GM12864 (cell line): ENCODE measurements at places on chromosomes 6 and 20.
A peak's percentile ranks its signal among the peaks of the same experiment; 100 is the strongest.

GRCh38 chr6:103198386-103198785, 1661.3 kb downstream of the HACE1 start:
- no peak for DNase-seq

- no peak for DNase-seq
These were observed 53.6 kb upstream of the BHLHE23 start for GRCh38 chr20:63060057-63060991.

DNA sequence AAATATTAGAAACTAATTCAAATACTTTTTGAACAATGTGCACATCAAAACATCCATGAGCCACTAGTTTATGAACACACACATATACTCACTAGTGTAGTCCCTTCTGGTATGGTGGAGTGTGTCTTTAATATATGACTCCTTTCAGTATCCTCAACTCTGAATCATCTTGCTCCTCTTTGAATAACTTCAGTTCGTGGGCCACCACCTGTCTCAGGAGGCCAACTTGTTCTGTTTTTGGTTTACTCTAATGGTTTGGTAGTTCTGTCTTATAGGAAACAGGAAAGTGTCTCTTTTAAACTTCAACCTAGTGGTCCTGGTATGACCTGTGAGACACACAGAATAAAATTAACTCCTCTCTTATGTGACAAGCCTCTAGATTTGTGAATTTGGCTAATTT, 55.6 kb downstream of the ZNF292 start:
- peak; percentile 49 for DNase-seq

GRCh38 chr6:12865671-12866181, 149.2 kb downstream of the PHACTR1 start:
- DNase-seq: no peak

DNA sequence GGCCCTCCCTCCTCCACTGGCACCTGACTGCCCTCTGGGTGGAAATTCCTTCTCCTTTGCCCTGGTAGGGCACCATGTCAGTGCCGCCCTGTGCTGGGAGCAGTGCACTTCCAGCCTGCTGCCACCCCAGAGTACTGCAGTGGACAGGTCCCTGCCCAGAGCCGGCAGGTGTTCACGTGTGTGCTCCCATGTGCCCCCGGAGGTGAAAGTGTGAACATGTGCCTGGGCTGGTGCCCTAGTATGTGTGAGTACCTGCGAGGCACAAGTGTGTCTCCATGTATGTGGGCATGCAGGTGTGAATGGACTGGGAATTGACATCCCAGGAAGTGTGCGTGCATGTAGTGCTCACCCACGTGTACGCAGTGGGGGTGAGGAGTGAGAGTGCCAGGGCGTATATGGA, 29.4 kb downstream of the SDCBP2 start:
- no peak for DNase-seq

- DNase-seq: no peak
These were observed at the start of gene CHRNA4 for GRCh38 chr20:63360850-63361518. Gene CHRNA4, minus strand, starts transcription at chr20:63361349. Its CDS starts 184 bp downstream, at chr20:63361165.

- no peak for DNase-seq
These were observed 23.4 kb downstream of the CEP162 start for GRCh38 chr6:84204011-84204410.

DNA sequence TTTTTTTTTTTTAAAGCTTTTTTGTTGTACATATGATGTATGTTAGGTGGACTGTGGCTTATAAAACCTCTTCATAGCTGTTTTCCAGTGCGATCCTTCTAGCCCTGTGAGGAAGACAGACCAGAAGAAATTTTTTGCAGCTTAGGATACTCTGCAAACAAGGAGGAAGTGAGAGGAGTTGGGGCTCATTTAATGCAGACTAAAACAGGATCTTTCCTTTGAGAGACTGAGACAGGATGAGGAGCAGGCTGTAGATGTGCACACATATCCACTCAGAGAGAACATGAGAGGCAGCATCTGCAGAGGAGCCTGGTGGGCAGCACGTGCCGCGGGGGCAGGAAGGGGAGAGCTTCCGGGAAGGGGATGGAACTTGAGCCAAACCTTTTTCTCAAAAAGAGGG, 45.7 kb downstream of the PPARD start:
- DNase-seq: no peak

DNA sequence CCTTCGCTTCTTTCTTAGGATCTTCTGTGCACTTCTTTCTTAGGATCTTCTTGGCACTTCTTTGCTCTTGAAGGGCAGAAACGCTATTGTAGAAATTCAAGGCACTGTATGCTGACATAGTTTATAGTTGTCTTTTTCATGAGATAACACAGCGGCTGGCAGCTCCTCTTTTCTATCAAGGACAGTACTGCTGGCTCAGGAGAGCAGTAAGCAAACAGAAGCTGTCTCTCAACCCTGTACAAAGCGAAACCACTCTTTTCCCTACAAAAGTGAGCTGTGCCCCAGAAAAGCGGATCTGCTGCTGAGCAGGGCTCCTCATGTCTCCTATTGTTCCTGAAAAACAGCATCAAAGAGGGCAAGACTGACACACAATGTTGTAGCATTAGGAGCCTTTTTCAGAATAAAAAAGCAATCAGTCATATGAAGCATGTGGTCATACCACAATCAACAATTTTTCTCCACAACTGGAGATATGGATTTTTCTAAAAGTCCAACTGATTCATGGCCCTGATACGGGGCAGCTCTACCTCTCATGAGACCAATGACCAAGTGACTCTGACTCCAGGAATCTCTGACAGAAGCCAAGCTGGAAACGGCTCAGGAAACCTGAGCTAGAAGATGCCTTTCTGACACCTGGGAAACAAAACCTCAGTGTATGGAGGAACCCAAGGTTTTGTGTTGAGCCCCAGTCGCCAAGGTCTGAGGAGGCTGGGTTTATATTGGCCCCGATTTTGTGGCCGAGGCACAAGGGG, 255.9 kb downstream of the ESR1 start:
- DNase-seq: no peak

GRCh38 chr20:35387334-35387733, 24.4 kb downstream of the UQCC1 start:
- DNase-seq: no peak

GRCh38 chr6:32816746-32817204, at the start of gene HLA-DOB:
Gene HLA-DOB, minus strand, starts transcription at chr6:32817002. Its CDS starts 51 bp downstream, at chr6:32816951.
- peak; percentile 57 for DNase-seq

DNA sequence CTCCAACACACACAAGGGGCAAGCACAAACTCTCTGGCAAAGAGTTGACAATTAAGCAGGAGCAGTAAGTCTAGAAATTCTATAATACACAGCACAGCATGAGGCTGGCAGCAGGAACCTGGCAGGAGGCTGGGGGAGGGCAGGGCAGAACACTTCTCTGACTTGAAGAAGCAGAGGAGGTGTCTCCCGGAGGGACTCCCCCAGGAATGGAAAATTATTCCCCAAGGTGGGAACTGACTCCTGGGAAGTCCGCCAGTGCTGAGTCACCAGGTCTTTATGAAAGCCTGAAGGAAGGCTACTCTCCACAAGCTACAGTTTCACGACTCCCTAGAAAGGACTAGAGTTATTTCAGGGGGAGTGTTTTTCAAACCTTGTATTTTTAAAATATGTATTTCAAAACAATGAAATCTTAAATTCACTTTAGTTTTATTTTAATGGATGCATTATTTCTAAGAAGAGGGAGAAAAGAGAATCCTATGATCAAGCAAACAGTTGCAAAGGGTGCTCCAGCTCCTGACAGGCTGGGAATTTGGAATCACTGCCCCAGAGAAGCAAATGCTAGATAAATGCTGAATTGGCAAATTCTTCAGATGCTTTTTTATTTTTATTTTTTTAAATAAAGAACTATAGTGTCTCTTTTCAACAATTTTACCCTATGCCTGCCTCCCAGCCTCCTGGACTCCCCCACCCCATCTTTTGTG, 192.8 kb downstream of the LY86 start:
- no peak for DNase-seq

- no peak for DNase-seq
These were observed 197.5 kb downstream of the BCKDHB start for GRCh38 chr6:80304014-80304413.

GRCh38 chr20:17860301-17861197, 108.0 kb downstream of the SNX5 start:
- no peak for DNase-seq

GRCh38 chr6:147382945-147383554, 125.4 kb upstream of the SAMD5 start:
- DNase-seq: no peak

DNA sequence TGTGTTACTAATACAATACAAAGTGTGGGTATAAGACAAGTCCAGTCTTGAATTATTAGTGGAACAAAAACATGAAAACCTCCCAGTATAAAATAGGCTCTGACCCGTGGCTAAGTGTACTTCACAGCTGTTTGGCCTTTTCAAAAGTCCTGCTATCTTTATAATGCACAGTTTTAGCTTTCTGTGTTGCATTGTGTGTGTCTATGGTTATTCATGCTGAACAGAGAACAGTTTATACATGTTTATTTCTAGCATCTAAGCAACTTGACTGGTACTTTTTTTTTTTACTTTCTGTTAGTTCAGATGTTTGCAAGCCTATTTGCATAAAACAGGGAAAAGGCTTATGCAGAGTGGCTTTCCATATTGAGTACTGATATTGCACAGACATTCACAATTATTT, 119.2 kb upstream of the CCN2 start:
- no peak for DNase-seq

- DNase-seq: no peak
These were observed 39.6 kb downstream of the HLA-F start for GRCh38 chr6:29762781-29763214.

DNA sequence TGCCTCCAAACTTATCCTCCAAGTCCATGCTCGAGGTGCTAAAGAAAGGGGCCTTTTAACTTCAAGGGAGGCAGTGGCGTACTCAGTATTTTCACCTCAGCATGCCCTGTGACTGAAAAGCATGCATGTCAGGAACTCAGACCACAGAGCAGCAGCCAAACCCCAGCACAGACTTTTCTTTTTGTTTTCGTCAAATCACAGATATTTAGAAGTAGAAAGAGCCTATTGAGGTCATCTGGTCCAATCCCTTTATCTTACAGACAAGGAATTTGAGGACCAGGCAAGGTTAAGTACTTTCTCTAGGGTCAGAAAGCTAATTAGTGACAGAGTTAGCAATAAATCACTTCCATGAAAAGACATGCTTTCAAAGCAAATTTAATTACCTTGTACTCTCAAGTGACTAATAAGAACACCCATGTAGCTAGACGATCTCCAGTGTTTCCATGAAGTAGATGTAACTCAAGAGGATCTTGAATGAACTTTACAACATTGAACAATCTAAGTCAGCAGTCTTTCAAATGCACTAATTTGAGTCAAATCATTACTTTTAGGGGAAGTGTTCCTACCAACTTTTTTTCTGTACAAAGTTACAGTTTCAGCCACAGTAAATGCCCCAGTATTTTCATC, 35.9 kb downstream of the MOXD1 start:
- DNase-seq: peak; percentile 74

DNA sequence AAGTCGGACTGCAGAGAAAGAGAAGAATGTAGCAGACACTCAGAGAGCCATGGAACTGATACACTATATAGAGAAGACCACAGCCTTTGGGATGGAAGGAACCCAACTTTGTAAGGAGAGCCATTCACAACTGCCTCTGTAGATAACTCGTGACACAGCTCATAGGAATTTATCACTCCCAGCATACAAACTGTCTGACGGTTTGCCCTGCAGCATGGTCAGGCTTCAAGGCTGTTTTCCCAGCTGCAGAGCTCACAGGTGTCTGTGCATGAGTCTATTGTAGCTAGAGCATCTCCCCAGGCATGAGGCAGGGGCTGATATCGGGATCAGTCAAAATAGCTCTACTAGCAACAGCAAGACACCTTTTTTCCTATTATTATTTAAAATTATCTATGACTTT, 130.5 kb upstream of the DTNBP1 start:
- no peak for DNase-seq

DNA sequence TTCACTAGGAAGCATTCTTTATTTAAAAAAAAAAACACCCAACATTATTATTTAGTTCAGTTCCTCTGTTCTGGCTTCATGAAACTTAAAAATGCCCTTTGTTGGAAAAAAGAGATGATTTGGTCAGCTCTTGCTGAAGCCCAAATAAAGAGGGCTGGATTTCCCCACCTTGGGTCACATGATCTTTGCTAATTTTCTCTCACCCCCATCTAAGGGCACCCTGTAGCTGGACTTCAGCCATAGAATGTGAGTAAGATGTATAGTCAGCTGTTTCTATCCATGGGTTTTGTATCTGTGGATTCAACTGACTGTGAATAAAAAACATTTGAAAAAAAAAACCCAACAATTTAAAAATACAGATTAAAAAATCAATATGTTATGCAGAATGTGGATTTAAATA, 213.9 kb upstream of the SULF2 start:
- no peak for DNase-seq

GRCh38 chr20:62511300-62511914, 35.6 kb upstream of the GATA5 start:
- no peak for DNase-seq

DNA sequence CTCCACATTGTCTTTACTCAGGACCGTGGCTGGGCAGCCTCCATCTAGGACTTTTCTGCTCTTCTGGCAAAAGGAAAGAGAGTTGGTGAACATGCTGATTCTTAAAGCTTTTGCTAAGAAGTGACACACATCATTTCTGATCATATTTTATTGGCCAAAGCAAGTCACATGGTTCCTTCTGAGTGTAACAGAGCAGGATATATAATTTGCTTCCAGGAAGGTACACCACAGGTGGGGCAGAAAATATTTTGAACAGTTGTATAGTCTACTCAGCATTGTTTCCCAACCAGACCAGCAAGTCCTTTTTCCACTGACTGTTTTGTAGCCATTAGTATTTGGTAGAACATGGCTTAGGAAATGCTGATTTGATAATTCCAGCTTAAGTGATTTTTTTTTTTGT, 73.5 kb downstream of the AKAP7 start:
- DNase-seq: no peak

DNA sequence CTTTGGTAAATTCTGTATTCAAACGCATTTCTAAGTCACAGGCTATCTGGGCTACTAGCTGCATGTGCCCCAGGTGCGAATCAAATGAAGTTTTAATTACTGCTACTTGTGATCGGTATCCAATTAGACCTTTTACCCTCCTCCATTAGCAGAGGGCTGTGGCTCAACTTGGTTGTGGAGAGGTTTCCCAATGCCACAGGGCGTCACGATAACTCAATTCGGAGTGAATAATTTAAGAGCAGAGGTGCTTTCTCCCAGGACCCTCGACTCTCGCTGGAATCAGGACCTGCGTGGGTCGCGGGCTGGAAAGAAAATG, 640 bp downstream of the SAYSD1 start:
- DNase-seq: no peak

GRCh38 chr20:44402391-44403193, 47.1 kb downstream of the HNF4A start:
- DNase-seq: no peak

DNA sequence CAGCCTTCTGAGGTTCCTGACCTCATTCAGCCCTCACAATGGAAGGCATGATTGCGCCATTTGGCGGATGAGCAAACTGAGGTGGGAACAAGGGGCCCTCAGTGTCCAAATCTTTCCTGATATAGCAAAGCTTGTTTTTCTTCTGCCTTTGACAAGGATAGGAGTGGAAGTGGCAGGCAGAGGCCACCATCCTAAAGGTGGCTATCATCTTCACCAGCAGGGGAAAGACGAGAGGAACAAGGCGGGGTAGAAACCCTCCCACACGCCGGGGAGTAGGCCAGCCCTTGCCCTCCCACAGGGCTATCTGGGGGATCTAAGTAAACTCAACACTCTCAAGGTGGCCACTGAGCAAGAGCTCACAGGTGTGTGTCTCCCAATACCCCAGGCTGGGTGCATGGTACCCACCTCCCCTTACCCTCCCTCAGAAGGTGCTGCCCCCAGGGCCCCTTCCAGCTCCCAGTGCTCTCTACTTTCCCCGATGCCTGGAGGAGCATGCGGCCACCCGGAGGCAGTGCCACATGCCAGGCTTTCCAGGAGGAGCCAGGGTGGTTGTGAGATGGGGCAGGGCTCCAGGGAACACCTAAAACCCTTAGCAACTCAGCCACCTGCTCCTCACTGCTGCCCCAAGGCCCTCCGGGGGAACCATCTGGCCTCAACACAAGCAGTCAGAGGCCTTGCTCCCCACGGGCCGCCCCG, 11.2 kb downstream of the SPDEF start:
- DNase-seq: no peak
